Fibroblast of skin of left quadriceps (primary cell): ENCODE measurements at places on chromosomes 6 and 20.

- no peak for DNase-seq
Observed at GRCh38 chr6:169854813-169855212, 103.4 kb downstream of the ERMARD start.

DNA sequence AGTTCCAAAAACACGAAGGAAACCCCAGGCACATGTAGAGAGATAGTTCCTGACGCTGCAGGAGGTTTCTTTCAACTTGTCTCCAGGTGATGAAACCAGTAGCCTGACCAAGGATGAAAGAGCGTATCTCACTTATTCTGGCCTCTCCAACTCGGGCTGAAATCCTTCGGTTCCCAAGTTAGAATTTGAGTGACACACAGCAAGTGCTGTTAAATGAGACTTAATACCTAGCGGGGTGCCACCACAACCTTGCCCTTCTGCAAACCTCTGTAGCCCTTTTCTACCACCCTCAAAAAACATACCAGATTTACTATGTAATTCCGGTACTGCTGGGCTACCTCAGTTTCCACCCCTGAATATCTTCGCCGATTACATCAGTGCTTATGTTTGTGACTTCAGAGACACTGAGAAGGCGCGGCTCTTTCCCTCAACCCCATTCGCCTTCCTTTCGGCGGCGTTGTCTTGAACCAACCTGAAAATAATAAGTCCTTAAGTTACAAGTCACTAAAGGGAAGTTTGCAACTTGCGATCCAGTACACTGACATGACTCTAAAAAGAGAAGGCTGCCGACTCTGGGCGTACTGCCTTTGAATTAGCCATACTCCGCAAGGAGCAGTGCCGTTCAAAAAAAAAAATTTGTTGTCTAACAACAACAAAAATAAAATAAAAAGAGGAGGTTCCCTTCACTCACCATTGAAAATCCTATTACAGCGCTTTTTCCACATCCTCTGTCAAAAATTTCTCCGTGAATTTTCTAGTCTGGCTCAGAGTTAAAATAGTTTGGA, 194.9 kb upstream of the ZNF184 start:
- DNase-seq, result no peak

DNA sequence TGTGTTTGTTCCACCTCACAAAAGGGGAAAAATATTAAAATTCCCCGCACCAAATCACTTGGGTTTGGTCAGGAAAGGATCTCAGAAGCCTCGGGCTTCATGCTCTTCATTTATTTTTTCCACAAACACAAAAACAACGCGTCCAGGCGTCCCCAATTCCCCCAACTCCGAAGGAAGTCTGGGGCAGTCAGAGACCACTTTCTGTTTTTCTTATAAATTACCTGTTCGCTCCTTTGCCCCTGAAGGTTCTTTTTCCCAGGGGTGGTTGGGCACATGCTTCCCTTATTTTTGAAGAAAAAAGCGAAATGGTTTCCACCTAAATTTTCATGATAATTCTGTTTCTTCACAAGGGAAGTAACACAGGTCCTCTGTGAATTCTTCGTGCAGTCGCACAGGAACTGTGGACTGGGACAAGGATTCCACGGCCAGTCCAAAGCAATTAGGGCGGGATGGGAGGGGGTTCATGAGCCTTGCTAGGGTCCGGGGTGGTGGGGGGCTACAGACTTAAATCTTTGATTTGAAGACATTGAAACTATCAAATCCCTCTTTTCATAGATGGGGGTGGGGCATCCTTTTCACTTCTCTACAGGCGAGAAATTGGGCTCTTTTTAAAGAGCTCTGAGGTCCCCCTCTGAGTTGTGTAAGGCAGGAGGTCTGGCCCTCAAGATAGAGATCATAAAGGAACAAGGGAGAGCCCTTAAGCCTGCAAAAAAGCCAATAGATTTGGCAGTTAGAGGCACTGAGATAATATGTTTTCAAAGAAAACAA, 30.5 kb upstream of the HFE start:
- DNase-seq, result no peak

- peak; percentile 7 for DNase-seq
Observed at GRCh38 chr6:35810971-35811698, 6.0 kb downstream of the LHFPL5 start.

DNA sequence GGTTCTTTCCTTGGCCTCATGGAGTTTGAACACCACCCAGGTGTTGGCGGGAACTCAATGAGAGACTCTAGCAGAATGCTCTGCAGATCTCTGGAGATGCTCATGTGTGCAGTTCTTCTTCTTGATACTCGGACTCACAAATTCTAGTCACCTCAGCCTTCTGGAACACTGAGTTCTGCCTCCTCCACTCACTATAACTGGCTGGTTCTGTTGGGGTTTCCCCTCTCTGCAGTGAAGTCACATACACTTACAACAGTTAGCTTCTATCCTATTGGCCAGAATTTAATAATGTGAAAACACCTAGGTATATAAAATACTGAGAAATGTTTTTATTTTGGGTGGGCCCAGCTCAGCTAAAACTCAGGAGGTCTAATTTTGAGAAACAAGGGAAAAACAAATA, 109.6 kb upstream of the HIVEP1 start:
- DNase-seq, result no peak
